ENCODE measurements at places on chromosomes 4 and X. TPM values are rescaled to one million over a fixed set of nuclear protein-coding genes. Genes with fewer than 3 reads are reported as not detected.

- DNase-seq: no peak
Observed at GRCh38 chrX:110173192-110174175, 144.4 kb downstream of the AMMECR1 start.

- no peak for DNase-seq
Observed at GRCh38 chrX:38649674-38650647, 88.6 kb downstream of the TSPAN7 start.

DNA sequence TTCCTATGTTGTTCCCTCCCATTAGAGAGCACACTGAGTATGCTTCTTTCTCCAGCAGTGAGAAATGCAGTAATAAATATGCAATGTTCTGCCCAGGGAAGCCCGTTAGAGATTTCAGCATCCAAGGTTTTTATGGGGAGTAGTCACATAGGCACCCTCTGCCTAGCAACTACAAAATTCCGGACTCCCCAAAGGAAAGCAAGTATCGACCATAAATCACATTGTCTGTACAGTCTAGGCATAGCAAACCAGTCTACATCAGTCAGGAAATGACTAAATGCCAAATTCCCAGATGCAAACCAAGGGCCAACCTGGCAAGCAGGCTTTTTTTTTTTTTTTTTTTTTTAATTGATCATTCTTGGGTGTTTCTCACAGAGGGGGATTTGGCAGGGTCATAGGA is 34.8 kb downstream of the GPR101 start:
- DNase-seq: no peak

DNA sequence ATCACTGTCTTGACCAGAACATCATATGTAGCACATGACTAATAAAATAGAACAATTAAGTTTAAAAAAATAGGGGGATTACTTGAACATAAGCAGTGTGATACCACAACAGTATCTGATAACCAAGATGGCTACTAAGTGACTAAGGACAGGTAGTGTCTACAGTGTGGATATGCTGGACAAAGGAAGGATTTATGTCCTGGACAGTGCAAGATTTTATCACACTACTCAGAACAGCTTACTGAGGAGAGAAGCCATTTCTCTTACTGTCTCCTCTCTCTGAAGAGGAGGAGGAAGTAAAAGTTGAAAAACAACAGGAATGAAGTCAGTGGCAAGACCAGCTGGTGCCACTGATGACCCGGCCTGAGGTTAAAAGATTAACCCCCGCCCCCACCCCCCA is 4.0 kb upstream of the SLC10A7 start:
- no peak for DNase-seq

DNA sequence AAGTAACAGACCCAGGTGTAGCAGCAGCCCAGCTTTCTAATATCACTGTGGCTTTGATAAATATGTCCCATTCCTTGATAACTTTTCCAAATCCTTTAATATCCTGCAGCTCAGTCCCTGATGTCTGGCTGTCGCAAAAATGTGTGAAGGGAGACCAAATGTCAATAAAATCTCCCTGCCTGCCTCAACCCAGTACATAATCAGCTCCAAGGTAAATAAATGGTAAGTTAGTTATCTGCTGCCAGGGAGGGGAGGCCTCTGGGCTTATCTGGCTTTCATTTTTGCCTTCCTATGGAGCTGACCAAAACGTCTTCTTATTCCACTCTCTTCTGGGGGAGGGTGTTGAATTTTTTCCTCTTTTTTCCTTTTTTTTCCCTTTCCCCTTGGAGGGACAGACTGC is 630.6 kb downstream of the MID1IP1 start:
- no peak for DNase-seq

- DNase-seq: no peak
Observed at GRCh38 chrX:148365233-148365632, 135.2 kb upstream of the AFF2 start.

- no peak for DNase-seq
Observed at GRCh38 chr4:97475621-97476020, 667.7 kb downstream of the STPG2 start.

DNA sequence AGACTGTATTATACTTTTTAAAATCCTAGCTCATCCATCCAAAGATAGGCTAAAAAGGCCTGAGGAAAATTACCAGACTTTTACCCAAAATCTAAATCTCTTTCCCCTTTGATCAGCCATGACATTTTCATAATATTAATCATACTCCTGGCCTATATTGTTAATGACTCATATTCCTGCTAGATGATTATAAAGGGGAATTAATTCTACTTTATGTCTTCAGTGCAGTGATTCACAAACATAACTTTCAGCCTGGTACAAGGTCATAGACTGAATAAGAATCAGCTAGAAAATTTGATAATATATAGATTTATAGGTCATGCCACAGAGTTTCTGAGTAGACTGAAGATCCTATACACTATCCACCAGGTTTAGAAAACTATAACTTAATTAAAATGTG is 1905.4 kb downstream of the C4orf33 start:
- no peak for DNase-seq

DNA sequence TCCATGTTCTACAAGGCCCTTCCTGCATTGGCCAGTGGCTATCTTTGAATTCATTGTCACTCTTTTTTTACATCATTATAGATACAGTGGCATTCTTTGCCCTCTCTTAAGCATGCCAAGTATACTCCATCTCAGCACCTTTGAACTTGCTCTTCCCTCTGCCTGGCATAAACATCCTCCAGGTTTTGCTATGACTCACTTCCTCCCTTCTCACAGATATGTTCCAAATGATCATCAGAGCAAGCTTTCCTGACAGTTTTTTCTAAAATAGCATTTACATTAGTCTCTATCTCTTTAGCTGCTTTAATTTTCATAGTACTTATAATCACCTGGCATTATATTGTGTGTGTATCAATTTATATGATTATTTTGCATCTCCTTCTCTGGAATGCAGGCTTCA is 553.3 kb upstream of the MAGEB2 start:
- no peak for DNase-seq

DNA sequence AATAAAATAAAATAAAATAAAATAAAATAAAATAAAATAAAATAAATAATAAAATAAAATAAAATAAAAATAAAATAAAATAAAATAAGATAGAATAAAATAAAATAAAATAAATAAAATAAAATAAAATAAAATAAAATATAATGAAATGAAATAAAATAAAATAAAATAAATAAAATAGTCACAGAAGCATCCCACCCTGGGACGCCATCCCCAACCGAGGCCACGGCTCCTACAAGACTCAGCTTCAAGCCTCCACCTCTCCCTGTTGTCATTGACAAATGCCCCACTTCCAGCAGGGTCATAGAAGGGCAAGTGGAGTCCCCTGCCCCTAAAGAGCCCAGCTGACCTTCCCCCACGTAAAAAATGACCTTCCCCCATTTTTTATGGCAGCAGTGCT is 30.2 kb downstream of the CRLF2 start:
- no peak for DNase-seq

DNA sequence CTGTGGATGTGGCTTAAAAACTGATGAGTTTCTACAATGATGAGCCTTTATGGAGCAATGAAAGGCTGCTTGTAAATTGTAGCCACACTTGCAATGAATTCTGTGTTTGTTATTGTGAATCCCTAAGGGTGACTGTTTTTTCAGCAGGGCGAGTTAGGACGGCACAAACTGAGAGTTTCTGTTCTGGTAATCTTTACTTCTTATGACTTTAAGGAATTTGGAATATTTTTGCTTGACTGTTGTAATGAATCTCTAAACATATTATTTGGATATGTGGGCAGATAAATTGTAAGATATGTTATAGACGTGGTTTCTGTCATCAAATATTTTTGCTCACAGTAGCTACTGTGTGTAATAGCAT is 22.2 kb downstream of the RBPJ start:
- no peak for DNase-seq

CCNA2 gene
- total RNA-seq: 160 TPM

PLS3 gene
- 99.9 TPM for total RNA-seq

All from HepG2 (cell line).